ENCODE measurements at places on chromosomes 5 and 9.

DNA sequence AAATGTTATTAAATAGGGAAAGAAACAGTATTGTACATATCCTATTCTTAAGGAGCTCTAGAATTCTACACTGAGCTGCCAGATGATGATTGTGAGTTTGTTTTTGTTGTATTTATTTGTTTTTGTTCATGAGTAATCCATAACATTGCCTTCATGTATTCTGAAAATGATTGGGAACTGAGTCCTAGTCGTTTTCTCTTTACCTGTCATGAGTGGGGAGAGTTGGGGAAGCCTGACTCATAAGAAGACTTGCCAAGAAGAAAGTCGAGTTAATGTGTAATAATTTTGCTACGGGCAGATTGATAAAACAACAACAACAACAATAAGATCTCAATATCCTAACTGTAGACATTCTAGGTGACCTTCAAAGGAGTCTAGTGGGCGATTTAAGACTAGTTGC is 103.8 kb downstream of the ANKRD55 start:
- DNase-seq: no peak

DNA sequence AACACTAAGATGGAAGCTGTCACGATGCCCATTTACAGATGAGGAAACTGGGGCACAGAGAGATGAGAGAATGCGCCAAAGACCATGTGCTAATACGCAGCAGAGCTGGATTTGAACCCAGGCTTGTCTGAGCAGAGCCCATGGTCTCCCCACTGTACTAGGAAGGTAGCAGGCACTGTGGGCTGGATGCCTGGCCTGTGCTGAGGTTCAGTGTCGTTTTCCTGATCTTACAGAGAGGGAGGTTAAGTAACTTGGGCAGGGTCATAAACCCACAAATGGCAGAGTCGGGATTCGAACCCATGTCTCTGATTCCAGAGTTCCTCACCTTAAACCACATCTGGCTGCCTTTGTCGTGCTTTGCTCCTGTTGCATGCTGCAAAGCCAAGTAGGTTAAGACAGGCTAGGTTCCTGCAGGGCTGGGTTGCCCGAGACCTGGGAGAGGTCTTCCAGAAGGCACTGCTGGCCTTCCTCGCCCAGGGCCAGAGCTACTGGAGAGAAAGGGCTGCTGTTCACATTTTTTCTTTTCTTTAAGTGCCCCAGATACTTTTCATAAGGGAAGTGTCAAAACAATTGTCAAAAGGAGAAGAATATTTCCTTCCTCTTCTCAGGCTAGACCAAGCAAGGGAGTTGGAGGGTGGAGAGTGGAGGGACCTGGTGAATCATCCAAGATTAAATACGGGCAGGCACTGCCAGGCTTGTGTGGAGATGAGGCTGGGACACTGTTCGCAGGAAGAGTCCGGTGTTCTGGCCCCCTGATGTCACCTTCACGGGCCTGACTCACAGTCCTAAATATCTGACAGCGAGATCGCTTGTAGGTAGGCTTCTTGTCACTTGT is 3.2 kb downstream of the NEK6 start:
- DNase-seq: no peak

GRCh38 chr9:94802793-94803192 is 76.3 kb downstream of the AOPEP start:
- no peak for DNase-seq

GRCh38 chr5:147642666-147643065 is 132.8 kb upstream of the DPYSL3 start:
- no peak for DNase-seq

GRCh38 chr9:114343471-114344187 is 14.0 kb downstream of the ORM2 start:
- no peak for DNase-seq

DNA sequence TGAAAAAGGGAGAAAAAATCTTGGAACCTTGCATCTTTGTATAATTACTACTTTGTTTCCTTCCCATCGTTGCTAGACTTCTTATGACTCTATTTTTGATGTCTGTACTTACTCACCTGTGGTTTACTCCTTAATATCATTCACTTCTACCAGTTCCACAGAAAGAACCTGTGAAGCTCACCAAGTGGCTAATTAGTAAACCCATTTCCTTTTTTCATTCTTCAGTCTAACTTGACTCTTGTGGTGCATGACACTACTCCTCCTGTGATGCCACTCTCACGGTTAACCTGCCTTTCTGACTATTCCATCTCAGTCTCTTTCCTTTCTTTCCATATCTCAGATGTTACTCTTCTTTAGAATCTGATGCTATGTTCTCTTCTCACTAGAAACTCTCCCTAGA is 14.6 kb downstream of the RECK start:
- no peak for DNase-seq

- DNase-seq: no peak
Observed at GRCh38 chr5:67178966-67179365, 17.6 kb downstream of the CD180 start.

GRCh38 chr5:57651127-57651526 is 168.5 kb upstream of the ACTBL2 start:
- DNase-seq: no peak

GRCh38 chr9:127407492-127407843 is 10.5 kb downstream of the SLC2A8 start:
- DNase-seq: no peak

- peak; percentile 48 for DNase-seq
Observed at GRCh38 chr5:78526049-78526525, 122.5 kb downstream of the LHFPL2 start.

DNA sequence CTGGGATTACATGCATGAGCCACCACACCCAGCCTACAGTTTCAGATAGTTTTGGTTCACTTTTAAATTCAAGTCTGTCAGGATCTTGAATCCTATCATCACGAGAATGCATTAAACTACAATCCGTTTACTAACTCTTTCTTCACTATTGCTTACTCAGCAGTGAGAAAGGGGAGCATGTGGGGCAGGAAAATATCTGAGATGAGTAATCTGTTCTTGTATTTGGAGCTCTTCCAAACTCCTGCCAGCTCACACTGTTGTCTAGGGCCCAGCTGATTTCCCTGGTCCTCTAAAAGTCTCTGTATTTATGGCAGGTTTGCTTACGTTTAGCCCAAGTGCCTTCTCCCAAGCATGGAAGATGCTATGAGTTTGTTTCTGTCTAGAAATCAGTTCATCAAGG is 152.2 kb downstream of the FGF18 start:
- DNase-seq: peak; percentile 66

- peak; percentile 74 for DNase-seq
Observed at GRCh38 chr5:149895416-149896345, 48.9 kb downstream of the PDE6A start.

- DNase-seq: no peak
Observed at GRCh38 chr5:86038566-86038965, 579.2 kb upstream of the COX7C start.

DNA sequence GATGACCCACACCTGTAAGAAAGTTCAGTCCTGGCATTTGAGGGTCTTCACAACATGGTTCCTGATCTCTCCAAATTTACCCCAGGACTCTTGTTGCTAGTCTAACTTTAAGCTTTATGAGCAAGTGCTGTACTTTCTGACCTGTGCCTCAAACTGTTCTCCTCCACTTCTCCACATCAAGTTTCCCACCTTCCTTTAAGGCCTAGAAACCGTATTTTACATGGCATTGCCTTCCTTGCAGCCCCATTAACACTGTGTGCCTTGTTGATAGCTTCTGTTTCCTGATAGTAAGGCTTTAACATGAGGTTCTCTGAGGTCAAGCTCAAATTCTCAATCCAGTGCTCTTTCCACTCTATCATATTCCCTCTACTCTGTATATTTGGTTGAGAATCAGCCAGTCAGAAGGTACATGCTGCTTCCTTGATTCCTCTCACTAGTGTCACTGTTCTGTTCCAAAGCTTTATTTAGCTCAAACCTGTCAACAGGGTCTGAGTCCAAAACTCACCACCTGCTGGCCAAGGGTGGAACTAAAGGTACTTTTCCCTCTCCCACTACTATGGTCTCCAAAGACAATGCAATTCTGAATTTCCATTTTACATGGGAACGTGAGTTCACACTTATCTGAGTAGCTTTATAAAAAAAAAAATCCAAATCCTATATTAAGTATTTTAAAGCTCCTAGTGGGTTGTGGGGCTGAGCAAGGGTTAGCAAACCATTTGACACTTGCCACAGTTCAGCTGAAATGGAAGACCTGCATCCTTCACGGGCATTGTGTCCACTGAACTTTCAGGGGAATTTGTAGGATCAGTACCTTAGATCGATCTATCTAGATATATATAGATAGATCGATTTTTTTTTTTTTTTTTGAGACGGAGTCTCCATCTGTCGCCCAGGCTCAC is 21.1 kb downstream of the VCP start:
- no peak for DNase-seq

GRCh38 chr5:105903069-105903468 is 1767.7 kb downstream of the EFNA5 start:
- no peak for DNase-seq

DNA sequence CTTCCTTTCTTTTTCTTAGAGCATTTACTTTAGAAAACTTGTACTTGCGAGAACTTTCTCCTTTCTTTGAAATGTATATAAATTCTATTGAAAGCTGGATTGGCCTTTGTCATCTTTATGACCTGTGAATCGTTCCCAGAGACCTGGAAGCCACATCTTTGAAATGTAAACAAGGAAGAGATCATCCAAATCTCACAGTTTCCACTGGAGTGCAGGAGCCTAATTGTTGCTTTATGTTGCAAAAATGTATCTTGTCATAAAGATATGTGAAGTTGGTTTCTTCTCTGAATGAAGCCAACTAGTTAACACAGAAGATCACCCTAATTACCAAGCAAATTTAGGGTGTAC is 1101.8 kb downstream of the TAF11L14 start:
- DNase-seq: no peak

DNA sequence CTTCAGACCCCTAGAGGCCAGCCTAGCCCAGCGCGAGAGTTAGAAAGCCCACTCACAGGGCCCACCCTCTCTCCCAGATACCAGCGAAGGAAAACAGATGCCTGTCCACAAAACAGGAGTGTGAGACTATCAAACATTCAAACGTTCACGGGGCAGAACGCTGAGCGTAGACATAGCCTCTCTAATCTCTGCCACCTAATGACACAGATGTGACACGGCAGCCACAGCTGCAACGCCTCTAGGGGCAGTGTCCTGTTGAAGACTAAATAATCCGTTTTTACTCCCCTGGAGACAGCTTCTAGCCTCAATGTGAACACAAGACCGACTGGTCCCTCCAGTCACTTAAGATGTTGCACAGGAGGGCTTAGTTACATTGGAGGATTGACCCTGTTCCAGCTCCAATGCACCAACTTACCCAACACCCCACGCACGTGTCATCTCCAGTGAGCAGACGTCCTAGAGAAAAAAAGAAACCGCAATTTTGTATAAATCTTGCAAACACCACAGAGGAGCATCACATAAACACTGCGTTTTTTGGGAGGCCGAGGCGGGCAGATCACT is 14.3 kb downstream of the DIPK1B start:
- no peak for DNase-seq

DNA sequence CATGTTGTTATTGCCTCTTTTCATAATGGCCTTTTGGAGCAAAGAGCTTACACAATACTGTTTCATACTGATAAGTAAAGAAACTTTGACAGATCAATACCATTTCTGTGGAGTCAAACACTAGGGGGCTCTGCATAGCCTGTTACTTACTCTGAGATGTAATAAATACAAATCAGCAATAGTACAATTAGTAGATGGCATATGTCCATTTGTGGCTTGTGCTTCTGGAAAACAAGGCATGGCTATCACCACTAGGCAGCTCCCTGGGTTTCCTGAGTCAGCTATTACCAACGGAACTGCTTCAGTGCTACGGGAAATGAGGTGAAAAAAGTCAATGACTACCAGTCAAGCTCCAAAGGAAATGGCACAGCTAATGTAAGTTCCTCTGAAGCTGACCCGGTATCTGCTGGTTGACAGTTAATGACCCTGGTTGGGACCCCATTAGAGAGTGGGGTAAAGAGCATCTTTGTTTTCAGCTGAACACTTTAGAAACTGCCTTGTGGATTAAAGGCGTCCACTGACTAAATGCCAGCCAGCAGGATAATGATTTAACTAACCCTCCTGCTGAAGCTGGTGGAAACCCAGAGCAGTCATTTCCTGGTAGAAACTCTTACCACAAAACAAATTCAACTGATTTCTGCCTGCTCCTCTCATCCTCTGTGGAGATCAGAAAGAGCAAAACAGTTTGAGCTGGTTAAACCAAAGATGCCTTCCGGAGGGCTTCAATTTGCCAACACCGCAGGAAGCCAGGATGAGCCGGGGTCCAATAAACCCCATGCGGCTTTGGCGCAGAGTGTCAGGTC is 69.0 kb upstream of the FAM169A start:
- DNase-seq: no peak

DNA sequence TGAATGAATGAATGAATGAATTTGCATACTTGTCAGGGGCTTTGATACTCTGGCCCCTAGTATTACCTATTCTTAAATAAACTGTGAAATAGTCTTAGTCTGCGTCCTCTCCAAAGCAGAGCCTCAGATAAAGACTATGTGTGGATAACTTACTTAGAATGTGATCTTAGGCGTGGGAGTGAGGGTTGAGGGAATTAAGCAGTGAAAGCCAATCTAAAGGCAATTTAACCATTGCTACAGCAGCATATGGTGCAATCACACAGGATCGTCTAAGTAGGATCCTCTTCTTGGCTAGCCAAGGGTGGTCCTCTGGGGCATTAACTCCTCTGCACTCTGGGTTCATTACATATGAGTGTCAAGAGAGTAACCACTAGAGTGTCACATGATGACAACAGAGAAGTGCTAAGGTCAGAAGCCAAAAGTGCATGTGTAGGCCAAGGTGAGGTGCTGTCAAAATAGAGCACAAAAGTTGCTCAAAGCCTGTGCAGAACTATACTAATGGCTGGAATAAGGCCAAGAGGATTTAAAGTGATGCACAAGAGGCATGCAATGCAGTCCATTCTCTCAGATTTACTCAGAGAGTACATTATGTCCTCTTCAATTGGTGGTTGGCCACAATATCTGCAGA is 274.4 kb upstream of the SEMA6A start:
- peak; percentile 9 for DNase-seq

- no peak for DNase-seq
Observed at GRCh38 chr5:124419531-124419930, 326.9 kb downstream of the ZNF608 start.

GRCh38 chr9:96044401-96044800 is 168.9 kb downstream of the ERCC6L2 start:
- DNase-seq: no peak

- DNase-seq: no peak
Observed at GRCh38 chr9:78788101-78788500, 491.2 kb downstream of the PSAT1 start.

DNA sequence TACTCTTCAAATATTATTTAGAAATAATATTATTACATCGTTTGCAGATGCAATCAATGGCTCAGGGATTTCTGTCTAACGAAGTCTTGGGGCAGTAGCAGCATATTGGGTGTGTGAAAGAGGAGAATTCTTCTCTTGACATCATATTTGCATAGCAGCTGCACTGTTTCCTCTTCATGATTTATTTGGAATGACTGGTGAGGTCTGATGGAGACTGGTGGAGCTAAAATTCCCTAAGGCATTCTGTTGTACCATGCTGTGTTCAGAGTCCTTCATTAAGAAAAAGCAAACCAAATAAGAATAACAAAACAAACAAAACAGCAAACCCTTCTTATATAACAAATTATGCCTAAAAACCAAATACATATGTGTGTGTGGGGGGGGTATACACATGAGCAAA is 177.6 kb downstream of the DIRAS2 start:
- no peak for DNase-seq

- no peak for DNase-seq
Observed at GRCh38 chr5:131462454-131462853, 172.6 kb downstream of the RAPGEF6 start.

- no peak for DNase-seq
Observed at GRCh38 chr9:101269591-101270283, 115.1 kb downstream of the BAAT start.
